ENCODE measurements at places on chromosomes 4 and X.

DNA sequence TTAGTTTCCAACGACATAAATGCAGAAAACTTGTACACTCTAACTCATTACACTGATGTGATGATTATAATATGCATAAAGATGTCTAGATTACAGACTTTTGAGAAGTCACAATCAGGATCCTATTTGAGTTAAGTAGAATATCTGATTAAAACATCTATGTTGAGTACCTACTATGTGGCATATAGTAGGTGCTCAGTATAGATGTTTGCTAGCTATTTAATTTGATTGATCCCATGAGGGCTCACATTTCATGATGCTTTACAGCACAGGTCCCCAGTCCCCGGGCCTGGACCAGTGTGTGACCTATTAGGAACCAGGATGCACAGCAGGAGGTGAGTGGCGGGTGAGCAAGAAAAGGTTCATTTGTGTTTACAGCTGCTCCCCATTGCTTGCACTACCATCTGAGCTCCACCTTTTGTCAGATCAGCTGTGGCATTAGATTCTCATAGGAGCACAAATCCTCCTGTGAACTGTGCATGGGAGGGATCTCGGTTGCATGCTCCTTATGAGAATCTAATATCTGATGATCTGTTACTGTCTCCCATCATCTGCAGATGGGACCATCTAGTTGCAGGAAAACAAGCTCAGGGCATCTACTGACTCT is 33.0 kb upstream of the CXCL8 start:
- no peak for DNase-seq

- no peak for DNase-seq
Measured at GRCh38 chrX:118350706-118351105, 4.8 kb downstream of the WDR44 start.

DNA sequence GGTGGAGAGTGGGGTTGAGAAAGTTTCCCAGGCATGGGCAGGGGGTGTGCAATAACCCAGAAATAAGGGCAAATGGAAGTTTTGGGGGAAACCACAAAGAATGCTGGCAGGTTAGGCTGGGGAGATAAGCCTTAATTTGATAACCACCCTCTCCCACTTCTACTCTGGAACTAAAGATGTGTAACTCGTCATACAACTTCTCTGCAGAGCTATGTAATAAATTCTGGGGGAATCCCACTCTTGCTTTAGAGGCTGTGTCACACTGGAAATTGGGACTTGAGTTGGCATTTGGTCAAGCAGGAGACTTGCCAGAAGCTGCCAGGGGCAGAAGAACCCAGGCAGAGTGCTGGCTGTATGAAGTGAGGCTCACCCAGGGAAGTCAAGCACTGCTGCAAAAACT is 170.9 kb upstream of the CPEB2 start:
- no peak for DNase-seq

DNA sequence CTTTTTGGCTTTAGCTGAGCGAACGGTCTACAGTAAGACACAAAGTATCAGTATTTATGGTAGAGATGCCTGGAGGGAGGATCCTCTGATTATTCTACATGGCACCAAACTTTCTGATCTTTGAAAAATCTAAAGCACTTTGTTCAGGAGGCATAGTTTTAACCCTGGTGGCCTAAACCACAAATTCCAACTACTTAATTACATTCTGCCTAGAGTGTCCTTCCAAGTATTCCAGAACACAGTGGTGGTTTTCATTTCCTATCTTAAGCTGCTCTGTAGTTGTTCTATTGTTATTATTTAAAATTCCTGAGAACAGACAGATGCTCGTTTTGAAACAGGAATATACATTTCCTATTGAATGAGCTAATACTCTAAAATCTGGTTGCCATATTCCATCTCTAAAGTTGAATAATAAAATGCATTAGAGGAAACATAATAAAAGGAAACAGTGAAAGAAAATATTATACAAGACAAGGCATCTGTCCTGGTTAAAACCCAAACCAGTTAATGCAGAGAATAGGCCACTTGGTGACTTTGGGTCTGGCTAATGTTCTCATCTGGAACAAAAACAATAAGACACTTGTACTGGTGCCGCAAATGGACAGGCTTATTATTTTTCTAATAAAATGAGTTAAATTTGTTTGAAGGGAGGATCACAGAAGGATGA is 657.4 kb downstream of the SPRY1 start:
- DNase-seq = no peak

DNA sequence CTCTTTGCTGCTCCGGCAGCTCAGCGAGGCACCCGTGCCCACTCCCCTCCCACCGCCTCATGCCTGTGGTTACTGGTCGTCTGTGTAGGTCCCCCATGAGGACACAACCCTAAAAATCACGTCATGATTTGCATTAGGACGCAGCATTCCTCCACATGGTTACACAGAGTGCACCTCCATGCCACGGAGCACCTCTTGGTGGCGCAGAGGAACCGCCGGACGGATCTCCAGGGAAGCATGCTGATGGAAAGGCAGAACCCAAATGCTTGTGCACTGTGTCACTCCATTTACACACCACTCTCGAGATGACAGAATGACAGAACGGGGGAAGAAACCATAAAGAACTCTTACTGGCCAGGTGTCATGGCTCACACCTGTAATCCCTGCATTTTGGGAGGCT is 22.4 kb downstream of the FAM53A start:
- DNase-seq = no peak

- DNase-seq = no peak
Measured at GRCh38 chr4:15918484-15919129, 19.9 kb downstream of the FGFBP1 start.

DNA sequence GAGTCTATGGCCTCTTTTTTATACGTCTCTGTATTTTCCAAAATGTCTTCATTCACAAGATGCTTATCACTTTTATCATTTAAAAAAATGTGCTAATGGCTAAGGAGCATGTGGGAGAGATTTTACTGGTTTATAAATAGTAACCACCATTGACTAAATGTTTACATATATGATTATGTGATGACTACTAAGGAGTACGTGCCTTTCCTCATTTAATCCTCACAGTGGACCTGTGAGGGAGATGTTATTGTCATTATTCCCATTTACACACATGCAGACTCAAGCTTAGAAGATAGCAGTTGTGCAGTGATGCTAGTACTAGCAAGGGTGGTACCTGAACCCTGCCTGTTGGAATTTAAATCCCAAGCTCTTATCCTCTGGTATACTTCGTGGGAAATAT is 2.4 kb downstream of the SRD5A3 start:
- no peak for DNase-seq

- DNase-seq = no peak
Measured at GRCh38 chr4:42489095-42489494, 91.8 kb downstream of the SHISA3 start.

GRCh38 chr4:140252141-140252741 is 98.3 kb upstream of the MAML3 start:
- no peak for DNase-seq
